Activated CD8-positive, alpha-beta memory T cell treated with anti-CD3 and anti-CD28 coated beads for 4 hours (primary cell): ENCODE measurements at places on chromosomes 6 and 20.

- no peak for DNase-seq
These were observed 37.4 kb downstream of the RCAN2 start for GRCh38 chr6:46453741-46454316.

DNA sequence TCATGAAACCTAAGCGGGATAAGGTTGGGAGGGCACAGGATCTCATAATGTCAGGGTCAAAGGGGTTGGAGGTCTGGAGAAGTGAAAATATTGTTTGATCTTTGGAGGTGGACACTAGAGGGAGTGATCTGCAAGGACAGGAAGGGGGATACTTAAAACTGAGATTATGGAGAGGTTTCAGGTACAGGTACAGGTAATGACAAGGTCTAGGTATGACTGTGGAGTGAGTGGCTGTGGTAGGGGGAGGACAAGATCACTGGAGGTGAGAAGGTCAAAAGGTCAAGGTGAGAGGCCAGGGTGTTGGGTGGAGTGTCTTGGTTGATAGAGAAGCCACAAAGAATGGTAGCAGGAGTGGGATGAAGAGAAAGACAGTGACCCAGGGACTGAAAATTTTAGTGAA is 16.8 kb upstream of the NOTCH4 start:
- DNase-seq = no peak

DNA sequence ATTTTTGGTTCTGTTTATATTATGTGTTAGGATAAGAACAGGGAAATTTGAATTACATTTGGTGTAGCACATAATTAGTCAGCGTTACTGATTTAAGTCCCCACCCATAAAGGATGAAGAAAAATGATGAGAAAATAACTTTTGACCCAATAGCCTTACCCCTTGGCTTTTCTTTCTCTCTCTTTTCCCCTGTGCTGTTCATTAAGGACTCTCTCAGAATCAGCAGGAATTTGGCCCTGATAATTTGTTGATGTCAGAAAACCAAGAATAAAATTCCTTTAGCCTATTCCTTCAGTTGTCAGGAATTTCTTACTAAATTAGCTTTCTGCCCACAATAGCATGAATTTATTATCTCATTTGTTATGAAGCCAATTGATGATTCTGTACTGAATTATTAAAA is 18.5 kb downstream of the PLCB1 start:
- DNase-seq = no peak

DNA sequence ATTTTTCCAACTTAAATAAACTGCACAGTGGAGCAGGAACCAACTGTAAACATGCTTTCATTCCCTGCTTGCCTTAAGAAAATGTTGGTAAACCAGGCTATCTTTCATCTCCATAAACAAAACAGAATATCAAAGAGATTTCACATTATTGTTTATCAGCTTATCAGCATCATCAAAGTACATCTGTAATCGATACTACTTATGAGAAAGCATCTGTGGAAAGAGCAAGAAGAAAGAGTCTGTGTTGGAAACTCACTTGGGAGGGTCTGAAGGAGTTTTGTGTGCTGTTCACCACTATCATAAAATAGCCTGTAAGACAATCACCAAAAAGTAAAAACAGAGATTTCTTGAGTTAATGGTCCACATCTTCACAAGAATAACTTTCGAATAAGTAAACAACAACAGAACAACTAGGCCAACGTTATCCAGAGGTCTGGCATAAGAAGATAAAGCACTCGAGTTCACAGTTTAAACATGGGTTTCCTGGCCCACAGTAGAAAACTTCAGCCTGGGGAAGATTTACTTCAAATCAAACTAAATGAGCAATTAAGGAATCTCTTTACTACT is 47.9 kb downstream of the EPB41L2 start:
- DNase-seq = no peak

- no peak for DNase-seq
These were observed 4.8 kb upstream of the NHSL1 start for GRCh38 chr6:138503881-138504680.

DNA sequence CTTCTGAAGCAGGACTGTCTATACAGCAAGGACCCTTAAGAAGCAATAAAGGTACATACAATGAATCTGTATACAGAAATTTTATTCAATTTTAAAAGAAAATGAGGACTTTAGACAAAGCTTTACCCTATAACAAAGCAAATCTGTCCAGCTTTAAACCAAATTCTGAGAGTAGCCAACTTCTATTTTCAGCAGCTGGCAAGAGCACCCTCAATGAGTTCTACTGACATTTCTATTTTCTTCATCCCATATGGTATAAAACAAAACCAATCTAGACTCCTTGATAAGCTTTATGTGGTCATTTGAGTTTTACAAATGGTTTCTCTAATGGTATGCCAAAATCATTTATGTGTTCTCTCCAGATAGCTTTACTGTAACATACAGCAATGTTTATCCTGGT is 12.7 kb downstream of the CPNE1 start:
- DNase-seq = no peak

GRCh38 chr20:59807909-59808728 is 125.3 kb downstream of the SYCP2 start:
- DNase-seq = no peak

GRCh38 chr6:109717971-109718370 is 26.9 kb downstream of the FIG4 start:
- no peak for DNase-seq

DNA sequence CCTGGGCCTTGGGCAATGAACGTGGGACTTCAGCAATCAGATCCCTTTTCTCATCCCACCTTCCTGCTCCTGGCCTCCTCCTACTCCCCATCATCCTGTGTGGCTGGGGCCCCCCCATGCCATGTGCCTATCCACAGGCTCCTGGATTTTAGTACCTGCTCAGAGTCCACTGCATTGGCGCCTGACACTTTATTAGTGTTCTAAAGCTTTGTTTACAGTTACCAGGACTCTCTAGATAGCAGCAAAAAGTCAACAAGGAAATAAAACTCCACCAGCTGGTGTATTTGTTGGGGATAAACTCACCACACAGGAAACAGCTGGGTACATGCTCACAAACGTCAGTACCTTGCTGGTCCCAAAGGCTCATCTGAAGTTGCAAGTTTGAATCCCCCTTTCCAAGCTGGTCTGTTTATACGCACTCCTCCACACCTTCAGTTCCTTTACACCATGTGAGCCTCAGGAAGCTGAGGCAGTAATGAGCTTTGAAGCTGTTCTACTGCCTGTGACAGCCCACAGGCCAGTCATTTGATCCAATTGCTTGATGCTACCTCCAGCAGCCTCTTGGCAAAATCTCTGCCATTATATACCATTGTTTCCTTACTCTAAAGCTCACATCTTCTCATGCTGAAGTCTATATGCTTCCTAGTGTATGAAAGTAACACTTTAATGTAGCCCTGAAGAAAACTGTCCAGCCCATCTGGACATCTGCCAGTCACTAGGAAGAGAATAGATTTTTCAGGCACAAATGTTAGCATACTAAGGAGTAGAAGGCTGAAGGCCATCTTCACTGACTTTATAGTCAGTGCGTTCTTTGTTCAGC is 76.6 kb downstream of the ANKEF1 start:
- no peak for DNase-seq
